Stimulated activated CD4-positive, alpha-beta T cell treated with anti-CD3 and anti-CD28 coated beads, TNF-alpha, amount 100 ng/mL, for 48 hours (primary cell): ENCODE measurements at places on chromosomes 2 and 18.
A peak's percentile ranks its signal among the peaks of the same experiment; 100 is the strongest.

GRCh38 chr2:38959938-38960608 lies 70.4 kb downstream of the ARHGEF33 start:
- DNase-seq = peak; percentile 61

GRCh38 chr2:217804338-217804737 lies 198.5 kb downstream of the TNS1 start:
- DNase-seq = no peak

DNA sequence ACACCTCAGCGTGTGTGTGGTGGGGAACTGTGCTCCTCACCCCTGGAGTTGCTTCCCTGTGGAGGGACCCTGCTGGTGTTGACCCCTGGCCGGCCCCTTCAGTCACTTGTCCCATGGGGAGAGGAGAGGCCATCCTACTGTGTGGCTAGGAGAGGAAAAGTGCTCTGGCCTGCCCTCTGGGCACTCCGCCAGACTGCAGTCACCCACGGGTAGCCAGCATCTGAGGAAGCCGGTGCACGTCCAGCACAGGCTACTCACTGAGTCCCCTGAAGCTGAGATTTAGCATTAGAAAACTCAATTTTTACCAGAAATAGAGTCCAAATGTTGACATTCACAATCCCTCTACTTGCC lies 211.5 kb upstream of the RAB6C start:
- no peak for DNase-seq

DNA sequence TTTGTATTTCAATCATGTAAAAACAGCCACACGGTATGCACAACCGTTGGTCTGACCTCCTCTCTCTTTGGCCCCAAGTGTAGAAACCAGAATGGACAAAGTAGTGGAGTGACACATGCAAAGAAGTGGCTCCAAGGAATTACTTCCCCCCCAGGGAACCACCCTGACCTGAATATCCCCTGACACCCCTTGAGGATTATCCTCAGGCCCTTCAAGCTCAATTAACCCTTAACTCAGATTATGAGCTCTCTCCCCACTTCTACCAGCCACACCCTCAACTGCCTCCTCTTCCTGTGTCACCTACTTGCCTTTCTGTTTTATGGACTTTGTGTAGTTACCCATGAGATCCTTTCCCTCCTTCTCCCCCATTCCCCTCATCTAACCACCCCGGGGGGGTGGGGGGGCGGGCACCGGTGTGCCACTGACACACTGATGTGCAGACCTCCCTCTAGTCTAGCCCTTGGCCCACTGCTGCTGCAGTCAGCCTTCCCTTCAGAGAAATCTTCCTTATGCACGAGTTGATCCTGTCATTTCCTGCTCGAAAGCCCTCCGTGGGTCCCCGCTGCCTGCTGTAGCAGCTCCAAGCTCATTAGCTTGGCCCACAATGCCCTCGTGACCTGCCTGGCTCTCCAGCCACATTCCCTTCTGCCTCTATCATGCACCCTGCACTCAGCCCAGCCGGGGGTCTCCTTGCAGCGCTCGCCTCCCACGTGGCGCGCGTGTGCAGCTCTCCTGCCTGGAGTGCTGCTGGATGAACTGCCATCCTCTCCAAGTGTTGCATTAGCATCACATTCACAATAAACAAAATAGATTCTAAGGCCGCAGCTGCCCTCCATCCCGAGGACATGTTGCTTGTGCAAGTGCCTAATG lies 40.1 kb upstream of the TMEM177 start:
- no peak for DNase-seq

DNA sequence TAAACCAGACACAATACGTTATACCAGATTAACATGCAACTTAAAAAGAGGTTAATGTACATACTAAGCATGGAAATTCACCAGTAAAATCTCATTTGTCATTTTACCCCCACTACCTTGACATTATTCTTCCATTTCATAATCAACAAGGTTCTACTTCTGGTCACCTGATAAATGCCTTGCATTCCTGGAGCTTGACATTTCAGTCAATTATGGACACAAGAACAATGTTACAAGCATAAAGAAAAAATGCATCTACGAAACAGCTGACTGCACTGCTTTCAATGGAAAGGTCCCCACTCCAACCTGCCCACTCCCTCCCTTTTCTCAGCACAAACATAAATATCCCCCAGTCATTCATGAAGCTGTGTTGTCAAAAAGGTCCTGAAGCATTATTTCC lies 31.4 kb downstream of the ARL5A start:
- no peak for DNase-seq

DNA sequence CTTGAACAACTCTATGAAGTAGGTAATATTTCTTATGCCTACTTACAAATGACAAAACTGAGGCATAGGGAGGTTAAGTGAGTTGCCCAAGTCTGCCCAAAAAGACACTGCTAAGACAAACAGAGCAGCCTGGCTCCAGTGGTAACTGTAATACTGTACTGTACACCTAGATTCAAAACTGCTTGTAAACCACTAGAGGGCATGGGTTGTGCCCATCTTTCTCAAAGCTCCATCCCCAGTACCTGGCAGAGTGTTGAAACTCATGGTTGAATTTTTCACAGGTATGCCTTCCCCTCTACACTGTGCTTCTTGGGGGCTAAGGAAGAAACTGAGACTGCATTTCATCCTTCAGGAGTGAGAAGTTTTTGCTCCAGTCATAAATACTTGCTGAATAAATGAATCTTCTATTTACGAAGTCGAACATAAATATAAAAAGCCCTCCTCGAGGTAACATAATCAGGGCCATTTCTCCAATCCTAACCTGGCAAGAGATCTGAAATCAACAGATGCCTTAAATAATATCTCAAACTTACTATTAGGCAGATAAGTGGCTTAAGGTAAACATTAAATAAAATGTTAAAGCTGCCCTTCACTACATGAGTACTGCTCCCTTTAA lies 2.0 kb downstream of the PPP4R1 start:
- no peak for DNase-seq

DNA sequence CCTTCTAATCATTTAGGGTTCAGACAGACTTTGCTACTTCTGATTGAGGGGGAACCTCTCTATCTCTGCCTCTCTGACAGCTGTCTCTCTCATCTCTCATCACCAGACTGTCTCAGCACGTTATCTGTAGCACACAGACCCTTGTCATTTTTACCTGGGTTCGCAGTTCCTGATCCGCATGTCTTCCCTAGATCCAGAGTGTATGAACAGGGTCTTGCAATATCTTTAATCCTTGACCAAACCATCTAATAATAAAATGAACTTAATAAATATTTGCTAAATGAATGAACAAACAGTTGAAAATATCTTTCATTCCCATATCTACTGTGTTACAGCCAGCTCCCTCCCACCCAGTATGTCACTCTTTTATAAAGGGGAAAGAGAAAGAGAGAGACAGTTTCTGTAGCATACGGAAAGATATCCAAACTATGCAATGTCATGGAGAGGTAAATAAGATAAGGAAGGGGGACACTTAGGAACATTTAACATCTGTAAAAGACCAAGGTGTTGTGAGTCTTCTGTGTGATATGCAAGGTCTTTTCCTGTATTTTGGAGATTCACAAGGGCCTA lies 507.6 kb downstream of the SUCLG1 start:
- no peak for DNase-seq

DNA sequence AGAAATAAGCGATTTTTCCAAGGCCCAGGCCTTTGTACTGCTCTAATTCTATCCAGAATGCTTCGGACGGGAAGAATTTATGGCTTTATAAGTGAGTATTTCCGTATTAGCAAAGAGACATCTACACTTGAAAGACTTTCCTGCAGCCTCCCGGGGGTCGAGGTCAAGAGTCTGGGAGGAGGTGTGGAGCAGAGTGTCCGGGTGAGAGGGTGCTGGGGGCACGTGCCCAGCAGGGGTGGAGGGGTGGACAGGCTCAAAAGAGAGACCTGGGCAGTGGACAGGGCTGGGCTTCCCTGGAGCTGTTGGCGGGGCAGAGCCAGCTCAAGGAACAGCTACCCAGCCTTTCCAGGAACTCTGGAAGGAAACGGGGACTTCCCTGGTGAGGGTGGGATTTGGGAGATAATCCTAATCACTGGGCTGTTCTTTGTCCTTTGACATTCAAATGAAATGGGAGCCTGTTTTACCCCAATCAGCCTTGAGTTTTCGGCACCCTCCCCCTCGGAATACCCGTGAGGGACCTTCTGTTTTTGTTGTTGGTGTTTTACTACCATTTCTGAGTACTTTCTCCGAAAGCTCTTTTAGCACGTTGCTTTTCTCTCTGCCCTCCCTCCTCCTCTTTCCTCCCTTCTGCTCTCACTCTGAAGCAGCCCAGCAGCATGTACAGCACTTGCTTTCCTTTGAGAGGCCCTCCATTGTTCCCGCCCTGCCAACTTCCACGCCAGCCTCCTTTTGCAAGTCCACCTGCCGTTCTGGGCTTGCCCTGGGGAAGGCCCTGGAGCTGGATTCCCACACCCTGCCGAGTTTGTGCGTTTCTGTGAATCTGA lies 164.7 kb downstream of the AGAP1 start:
- DNase-seq = no peak

DNA sequence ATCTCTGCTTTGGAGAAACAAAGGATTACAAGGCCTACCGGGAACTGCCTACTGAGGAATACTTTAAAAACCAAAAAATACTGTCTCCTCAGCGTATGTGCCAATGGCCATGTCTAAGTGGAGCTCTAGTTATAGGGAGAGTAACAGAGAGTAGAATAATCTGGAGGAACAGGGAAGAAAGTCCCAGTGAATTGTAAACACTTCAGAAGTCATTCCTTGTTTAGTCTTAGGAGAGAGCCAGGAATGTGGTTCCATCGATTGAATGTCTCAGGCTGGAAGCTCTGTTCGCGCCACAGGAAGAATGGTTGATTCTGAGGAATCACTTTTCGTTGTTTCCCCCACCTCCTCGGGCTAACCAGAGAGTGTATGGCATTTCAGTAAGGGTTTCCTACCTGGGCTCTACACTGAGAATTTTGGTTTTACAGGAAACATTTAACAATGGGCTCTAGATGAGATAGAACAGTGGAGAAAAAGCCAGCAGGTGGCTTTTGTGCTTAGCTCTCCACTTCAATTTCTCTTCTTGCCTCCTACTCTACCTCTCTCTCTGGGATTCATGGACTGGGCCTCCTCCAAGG lies 88.7 kb downstream of the ACVR1 start:
- no peak for DNase-seq

DNA sequence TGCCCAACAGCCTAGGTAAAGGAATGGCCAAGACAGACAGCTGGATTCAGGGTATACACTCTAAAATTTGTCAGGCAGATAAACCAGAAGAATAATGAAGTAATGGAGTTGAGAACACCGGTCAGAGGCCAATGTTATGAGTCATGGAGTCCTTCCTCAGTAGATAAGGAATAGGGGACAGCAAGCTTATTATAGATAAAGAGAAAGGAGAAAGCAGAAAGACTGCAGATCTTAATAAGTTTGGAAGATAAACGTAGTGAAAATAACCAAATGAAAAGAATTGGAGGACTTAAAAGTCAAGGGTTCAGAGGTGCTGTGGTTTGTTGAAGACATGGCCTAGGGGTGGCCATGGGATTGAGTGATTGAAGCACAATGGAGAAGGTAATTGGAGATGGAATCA lies 63.5 kb upstream of the NFE2L2 start:
- DNase-seq = no peak

- DNase-seq = no peak
Measured at GRCh38 chr2:134671513-134671912, 47.3 kb downstream of the TMEM163 start.

- DNase-seq = no peak
Measured at GRCh38 chr18:741931-742512, 29.6 kb upstream of the ENOSF1 start.

DNA sequence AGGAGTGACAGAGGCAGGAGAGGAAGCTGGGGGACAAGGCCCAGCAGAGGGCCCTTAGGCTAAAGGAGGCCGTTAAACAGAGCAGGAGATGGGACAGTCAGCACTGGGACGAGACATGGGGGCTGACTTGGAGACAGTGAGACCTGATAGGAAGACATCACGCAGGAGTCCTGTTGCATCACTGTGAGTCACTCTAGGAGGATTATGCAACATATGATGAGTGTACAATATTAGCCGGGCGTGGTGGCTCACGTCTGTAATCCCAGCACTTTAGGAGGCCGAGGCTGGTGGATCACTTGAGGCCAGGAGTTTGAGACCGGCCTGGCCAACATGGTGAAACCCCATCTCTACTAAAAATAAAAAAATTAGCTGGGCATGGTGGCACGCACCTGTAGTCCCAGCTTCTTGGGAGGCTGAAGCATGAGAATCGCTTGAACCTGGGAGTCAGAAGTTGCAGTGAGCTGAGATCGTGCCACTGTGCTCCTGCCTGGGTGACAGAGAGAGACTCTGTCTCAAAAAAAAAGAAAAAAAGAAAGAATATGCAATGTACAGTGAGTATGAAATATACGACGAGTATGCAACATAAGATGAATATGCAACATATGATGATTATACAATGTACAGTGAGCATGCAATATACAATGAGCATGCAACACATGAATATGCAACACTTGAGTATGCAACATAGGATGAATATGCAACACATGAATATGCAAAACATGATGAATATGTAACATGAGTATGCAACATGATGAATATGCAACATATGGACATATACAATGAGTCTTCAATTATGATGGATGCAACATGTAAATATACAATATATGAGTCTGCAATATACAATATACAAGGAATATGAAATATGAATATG lies 83.3 kb upstream of the ID2 start:
- no peak for DNase-seq

DNA sequence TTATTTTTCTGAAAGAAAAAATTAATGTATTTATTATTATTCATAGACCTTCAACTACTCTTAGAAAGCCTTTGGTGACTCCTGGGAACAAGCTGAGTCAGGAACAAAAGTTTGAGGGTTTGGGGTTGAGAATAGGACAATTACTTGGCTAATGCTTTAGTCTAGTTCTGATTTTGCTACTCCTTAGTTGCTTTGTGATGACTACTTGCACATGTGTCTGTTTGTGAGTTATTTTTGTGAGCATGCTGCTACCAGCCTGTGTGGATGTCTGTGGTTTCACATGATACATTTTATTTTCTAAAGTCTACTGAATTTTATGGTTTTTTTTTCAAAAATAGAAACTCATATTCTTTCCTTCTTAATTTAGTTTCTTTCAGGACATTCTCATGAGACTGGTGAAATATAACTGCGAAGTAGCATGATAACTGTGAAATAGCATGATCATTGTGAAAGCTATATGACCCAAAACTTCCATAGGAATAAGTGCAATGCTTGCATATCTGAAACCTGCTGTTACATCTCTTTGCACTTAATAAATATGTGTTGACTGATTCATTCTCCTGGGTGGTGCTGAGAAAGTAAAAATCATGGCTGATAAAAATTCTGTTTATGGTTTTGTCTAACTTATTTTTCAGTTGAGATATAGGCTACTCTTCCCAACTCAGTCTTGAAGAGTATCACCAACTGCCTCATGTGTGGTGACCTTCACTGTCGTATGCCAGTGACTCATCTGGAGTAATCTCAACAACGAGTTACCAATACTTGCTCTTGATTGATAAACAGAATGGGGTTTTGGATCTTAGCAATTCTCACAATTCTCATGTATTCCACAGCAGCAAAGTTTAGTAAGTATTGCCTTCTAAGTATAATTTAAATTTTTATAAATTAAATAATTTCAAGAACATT lies 17.9 kb upstream of the IL18R1 start:
- DNase-seq = no peak
